Endodermal cell (in vitro differentiated cells): ENCODE measurements at places on chromosomes 6 and 20.
A peak's percentile ranks its signal among the peaks of the same experiment; 100 is the strongest.

GRCh38 chr20:19812056-19812455 is 54.0 kb downstream of the RIN2 start:
- H3K4me3 ChIP-seq = no peak overlapping the region
- no peak for DNase-seq
- no peaks in the 10 kb centered on the region for H3K36me3 ChIP-seq
- H3K27me3 ChIP-seq = no peaks in the 10 kb centered on the region

GRCh38 chr6:40352527-40353170 is 234.5 kb downstream of the LRFN2 start:
- H3K27me3 ChIP-seq = no peaks in the 10 kb centered on the region
- peak; percentile 42 for DNase-seq
- no peaks in the 10 kb centered on the region for H3K36me3 ChIP-seq
- H3K27ac ChIP-seq = no peak overlapping the region
- no peak overlapping the region for H3K4me3 ChIP-seq
- H3K4me1 ChIP-seq = peaks cover 4% of the 10 kb centered on the region

DNA sequence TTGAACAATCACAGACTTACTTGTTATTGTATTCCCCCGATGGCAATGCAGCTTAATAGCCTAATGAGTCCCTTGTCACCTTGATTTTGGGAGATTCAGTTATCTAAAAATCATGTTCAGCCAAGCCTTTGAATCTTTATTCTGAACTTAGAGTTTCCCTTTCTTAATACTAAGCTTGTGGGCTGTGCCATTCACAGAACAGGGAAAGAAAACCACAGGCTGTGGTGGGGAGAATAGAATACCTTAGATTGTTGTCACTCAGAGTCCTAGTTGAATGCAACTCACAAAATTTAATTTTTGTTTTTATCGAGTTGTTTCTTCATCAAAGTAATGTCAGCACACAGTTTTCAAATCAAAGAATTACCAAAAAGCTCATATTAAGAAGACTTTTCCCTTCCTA is 37.4 kb downstream of the RFPL4B start:
- DNase-seq = no peak
- H3K27ac ChIP-seq = no peak overlapping the region
- H3K27me3 ChIP-seq = no peaks in the 10 kb centered on the region
- no peak overlapping the region for H3K4me3 ChIP-seq

- no peak for DNase-seq
- no peaks in the 10 kb centered on the region for H3K27me3 ChIP-seq
- H3K4me1 ChIP-seq = peaks cover 12% of the 10 kb centered on the region
These were observed 119.5 kb downstream of the FOXC1 start for GRCh38 chr6:1729133-1729749.

GRCh38 chr6:35181933-35182612 is 31.7 kb upstream of the SCUBE3 start:
- DNase-seq = peak; percentile 73
- no peak overlapping the region for H3K4me3 ChIP-seq
- H3K36me3 ChIP-seq = no peaks in the 10 kb centered on the region
- peaks cover 4% of the 10 kb centered on the region for H3K4me1 ChIP-seq
- H3K27ac ChIP-seq = no peak overlapping the region

- H3K27ac ChIP-seq = no peak overlapping the region
- no peak for DNase-seq
- H3K4me1 ChIP-seq = peaks cover 6% of the 10 kb centered on the region
- no peak overlapping the region for H3K4me3 ChIP-seq
These were observed 87.5 kb downstream of the FOXO3 start for GRCh38 chr6:108648191-108648590.

GRCh38 chr6:28824793-28825731 is 98.7 kb downstream of the TRIM27 start:
- DNase-seq = peak; percentile 68
- H3K27ac ChIP-seq = no peak overlapping the region
- peaks cover 90% of the 10 kb centered on the region for H3K27me3 ChIP-seq
- no peaks in the 10 kb centered on the region for H3K4me1 ChIP-seq

DNA sequence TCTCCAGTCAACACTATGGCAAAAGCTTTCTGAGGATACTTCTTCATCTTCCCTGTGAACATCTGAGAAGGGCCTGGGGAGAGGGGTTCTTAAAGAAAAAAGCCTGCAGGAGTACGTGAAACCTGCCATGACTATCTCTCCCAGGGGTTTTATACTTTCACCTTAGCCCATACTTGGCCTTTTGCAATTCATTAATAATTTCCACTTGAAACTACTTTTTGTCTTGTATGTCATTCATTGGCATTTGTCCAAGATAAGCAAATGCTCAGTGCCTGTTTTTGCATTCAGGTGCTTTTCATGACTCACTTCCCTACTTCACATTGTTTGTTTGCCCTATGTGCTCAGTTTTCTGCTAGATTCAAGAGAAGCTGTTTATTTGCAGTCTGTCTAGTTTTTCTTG is 580.3 kb upstream of the GJE1 start:
- no peaks in the 10 kb centered on the region for H3K27me3 ChIP-seq
- H3K36me3 ChIP-seq = no peaks in the 10 kb centered on the region

GRCh38 chr20:2663887-2664719 is at the start of gene IDH3B:
IDH3B (minus strand) TSS chr20:2664216; CDS start chr20:2664188, 28 bp downstream.
- H3K36me3 ChIP-seq = peaks cover 28% of the 10 kb centered on the region
- peak within 1 kb of the TSS; percentile 97 for H3K4me3 ChIP-seq
- peaks cover 25% of the 10 kb centered on the region for H3K27me3 ChIP-seq

DNA sequence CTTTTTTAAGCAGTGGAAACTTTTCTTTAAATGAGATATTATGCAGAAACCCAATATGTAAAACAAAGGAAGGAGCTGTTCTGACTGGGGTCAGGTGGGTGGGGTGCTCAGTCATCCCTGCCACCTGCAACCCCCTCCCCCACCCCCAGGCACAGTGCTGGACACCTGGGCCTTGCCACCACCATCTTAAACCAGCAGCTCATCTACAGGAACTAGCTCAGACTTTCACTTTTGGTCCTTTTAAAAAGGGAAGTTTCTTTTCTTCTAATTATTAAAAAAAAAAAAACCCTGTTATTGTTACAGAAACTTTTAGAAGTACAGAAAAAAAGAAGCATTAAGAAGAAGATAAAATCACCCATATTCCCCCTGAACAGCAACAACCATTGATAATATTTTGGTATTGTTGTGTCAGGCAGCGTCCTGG is 37.1 kb downstream of the PPP1R16B start:
- H3K27me3 ChIP-seq = no peaks in the 10 kb centered on the region
- H3K4me1 ChIP-seq = no peaks in the 10 kb centered on the region
- no peak for DNase-seq
- peaks cover 13% of the 10 kb centered on the region for H3K36me3 ChIP-seq
- no peak overlapping the region for H3K27ac ChIP-seq
- H3K4me3 ChIP-seq = no peak overlapping the region

DNA sequence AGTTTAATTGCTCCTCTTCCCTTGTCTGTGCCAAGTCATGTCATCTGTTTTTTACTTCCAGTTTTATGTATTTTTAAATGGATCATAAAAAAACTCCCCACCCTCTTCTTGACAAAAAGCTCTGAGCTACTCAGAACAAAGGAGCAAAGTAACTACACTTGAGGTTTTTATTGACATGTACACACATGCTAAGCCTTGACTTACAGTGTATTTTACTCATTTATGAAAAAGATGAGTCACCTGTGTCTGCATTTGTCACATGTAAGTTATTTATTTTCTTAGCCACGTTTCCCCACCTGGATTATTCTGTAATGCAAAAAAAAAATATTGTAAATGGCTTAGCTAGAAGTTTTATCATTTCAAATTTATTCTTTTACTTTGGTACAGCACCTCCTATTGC is 628.8 kb upstream of the SLC35B3 start:
- H3K4me1 ChIP-seq = no peaks in the 10 kb centered on the region
- DNase-seq = no peak
- no peak overlapping the region for H3K4me3 ChIP-seq
- no peak overlapping the region for H3K27ac ChIP-seq
- H3K36me3 ChIP-seq = no peaks in the 10 kb centered on the region

GRCh38 chr6:5619249-5619648 is 357.9 kb downstream of the FARS2 start:
- H3K36me3 ChIP-seq = no peaks in the 10 kb centered on the region
- no peak overlapping the region for H3K4me3 ChIP-seq
- no peak for DNase-seq
- no peaks in the 10 kb centered on the region for H3K27me3 ChIP-seq

DNA sequence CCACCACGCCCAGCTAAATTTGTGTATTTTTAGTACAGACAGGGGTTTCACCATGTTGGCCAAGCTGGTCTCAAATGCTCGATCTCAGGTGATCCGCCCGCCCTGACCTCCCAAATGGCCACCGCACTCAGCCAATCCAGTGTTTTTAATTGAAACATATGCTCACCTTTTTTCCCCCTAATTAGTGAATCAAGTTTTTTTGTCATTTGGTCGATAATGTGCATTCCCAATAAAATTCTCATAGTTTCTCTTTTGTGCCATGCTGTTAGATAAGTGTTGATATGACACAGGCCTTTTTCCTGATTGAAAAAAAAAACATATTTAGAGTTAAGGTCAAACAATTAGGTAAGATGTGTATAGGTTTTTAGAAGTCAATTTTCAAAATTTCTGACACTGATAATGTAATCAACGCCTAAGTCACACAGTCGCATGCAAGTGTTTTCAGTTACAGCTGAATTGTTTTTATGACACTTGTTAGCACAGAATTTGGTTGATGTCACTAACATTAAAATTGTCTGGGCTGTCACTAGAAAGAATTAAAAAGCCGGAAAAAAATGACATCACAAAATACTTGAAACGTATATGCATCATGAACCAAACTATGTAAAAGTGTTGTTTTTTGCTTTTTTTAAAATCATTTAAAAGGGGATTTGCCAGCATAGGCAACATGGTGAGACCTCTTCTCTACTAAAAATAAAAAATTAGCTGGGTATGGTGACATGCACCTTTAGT is 21.9 kb downstream of the ZNF217 start:
- peaks cover 98% of the 10 kb centered on the region for H3K36me3 ChIP-seq
- no peak overlapping the region for H3K4me3 ChIP-seq
- H3K27me3 ChIP-seq = no peaks in the 10 kb centered on the region
- no peak overlapping the region for H3K27ac ChIP-seq
- no peak for DNase-seq

DNA sequence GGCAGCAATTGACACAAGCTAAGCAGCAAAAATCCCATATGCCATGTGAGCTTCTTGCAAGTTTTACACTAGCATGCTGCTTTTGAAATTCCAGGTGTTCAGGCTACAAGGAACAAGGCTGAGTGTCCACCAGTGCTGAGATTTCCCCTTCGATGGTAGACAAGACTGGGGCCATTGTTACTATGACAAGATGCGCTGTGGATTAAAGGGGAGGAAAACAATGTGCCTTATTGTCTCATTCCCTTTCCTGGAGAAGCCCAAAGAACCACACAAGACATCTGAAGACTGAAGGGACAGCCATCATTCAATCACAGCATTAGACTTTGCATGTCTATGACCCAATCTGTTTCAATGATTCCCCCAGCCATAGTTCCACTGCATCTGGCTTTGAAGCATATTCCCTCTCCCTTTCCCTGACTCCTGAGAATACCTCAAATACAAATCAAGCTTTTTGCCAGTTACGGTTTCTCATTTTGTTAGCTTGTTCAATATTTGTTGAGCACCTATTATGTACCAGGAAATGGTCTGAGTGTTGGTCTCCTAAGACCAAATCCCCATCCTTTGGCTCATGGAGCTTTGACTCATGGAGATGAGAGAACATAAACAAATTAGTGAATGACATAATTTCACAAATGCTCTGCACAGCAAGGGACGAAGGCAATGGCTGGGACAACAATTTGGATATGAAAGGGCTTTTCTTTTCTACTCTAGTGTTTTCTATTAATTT is 23.4 kb upstream of the SCGN start:
- H3K27ac ChIP-seq = no peak overlapping the region
- H3K4me3 ChIP-seq = no peak overlapping the region
- DNase-seq = no peak
- H3K36me3 ChIP-seq = no peaks in the 10 kb centered on the region

DNA sequence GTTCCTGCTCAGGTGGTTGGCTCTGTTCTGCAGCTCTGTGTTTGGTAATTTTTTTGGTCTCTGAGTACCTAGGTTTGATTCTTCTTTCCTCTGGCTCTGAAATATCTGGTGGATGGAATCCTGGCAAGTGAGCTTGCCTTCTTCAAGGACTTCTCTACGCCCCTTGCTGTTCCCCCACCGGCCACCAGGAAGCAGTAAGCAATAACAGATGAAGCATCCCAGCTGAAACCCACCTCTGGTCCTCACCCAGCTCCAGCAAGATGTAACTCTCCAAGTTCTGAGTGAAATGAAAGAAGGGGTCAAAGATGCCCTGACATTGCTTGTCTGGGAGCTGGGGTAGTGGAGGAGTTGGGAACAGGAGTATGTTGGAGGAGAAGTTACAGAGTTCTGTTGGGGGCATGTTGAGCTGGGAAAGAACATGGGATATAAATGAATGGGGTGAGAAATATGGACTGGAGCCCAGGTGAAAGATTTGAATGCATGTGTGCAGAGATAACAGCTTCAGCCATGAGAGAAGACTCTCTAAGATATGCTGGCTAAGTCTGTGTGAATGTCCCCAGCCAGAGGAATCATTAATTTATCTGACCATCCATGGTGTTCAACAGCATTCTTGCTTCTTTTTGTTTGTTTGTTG is 51.3 kb upstream of the GLP1R start:
- H3K27me3 ChIP-seq = peaks cover 35% of the 10 kb centered on the region
- H3K36me3 ChIP-seq = no peaks in the 10 kb centered on the region
- H3K4me1 ChIP-seq = no peaks in the 10 kb centered on the region
- no peak overlapping the region for H3K4me3 ChIP-seq
- DNase-seq = peak; percentile 91
- H3K27ac ChIP-seq = no peak overlapping the region

GRCh38 chr6:52176550-52176949 is 9.6 kb upstream of the IL17A start:
- H3K4me3 ChIP-seq = no peak overlapping the region
- H3K27ac ChIP-seq = no peak overlapping the region
- H3K4me1 ChIP-seq = no peaks in the 10 kb centered on the region
- DNase-seq = no peak
- H3K36me3 ChIP-seq = no peaks in the 10 kb centered on the region

- DNase-seq = no peak
- H3K27me3 ChIP-seq = no peaks in the 10 kb centered on the region
- no peaks in the 10 kb centered on the region for H3K4me1 ChIP-seq
These were observed 51.3 kb downstream of the CD109 start for GRCh38 chr6:73747289-73747688.

- H3K4me1 ChIP-seq = no peaks in the 10 kb centered on the region
- no peaks in the 10 kb centered on the region for H3K36me3 ChIP-seq
- no peak overlapping the region for H3K27ac ChIP-seq
These were observed 23.0 kb upstream of the IYD start for GRCh38 chr6:150345781-150346180.

DNA sequence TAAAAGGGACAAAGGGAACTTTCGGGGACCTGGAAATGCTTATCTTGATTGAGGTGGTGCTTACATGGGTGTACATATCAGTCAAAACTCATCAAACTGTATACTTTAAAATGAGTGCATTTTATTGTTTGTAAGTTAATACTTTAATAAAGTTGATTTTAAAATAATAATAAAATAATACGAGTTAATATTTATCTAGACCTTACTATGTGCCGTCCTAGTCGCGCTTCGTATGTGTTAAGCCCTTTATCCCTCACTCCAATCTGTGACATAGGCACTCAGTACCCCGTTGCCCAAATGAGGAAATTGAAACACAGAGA is 47.5 kb downstream of the PDYN start:
- no peak for DNase-seq
- H3K4me1 ChIP-seq = peaks cover 8% of the 10 kb centered on the region
- peaks cover 27% of the 10 kb centered on the region for H3K27me3 ChIP-seq
- peak overlapping the region; percentile 70 for H3K4me3 ChIP-seq
- H3K27ac ChIP-seq = no peak overlapping the region
- no peaks in the 10 kb centered on the region for H3K36me3 ChIP-seq
